ENCODE measurements at places on chromosomes 2 and 18. TPM values are rescaled to one million over a fixed set of nuclear protein-coding genes. Genes with fewer than 3 reads are reported as not detected.

Gene EN1
- total RNA-seq = not detected

Gene ACVR1C
- 1.1 TPM for total RNA-seq

Gene GEN1
- total RNA-seq = 7.0 TPM

Gene MRPL19
- 41.0 TPM for total RNA-seq

Gene RETREG2
- 79.8 TPM for total RNA-seq

Gene METTL4
- total RNA-seq = 11.1 TPM

Gene GKN1
- total RNA-seq = not detected

Gene VWC2L
- not detected for total RNA-seq

Gene COL4A4
- total RNA-seq = 36.1 TPM

Gene ANKRD30B
- not detected for total RNA-seq

Gene HAAO
- 6.4 TPM for total RNA-seq

Gene REEP1
- 7.8 TPM for total RNA-seq

Gene MERTK
- total RNA-seq = 17.3 TPM

Gene TAF4B
- 3.3 TPM for total RNA-seq

Gene HOXD13
- total RNA-seq = not detected

Gene GYPC
- total RNA-seq = 76.7 TPM

Gene CNDP1
- not detected for total RNA-seq

Gene TRIM43B
- not detected for total RNA-seq

Gene ANKRD62
- 0.12 TPM for total RNA-seq

Gene TMEM87B
- 28.0 TPM for total RNA-seq

Gene DLX1
- total RNA-seq = not detected

Gene CRYBA2
- total RNA-seq = not detected

Gene OTOS
- not detected for total RNA-seq

Gene FAP
- 5.4 TPM for total RNA-seq

Gene STON1
- 35.2 TPM for total RNA-seq

Gene CYP27C1
- not detected for total RNA-seq

Gene COL3A1
- total RNA-seq = 188 TPM

Gene DES
- 59.4 TPM for total RNA-seq

Gene LRATD1
- 8.9 TPM for total RNA-seq

Gene NYAP2
- 0.93 TPM for total RNA-seq

Data from upper lobe of right lung (tissue), 1 donor.